Substantia nigra (tissue), 51 donors: ENCODE measurements at places on chromosomes 4 and X.

- no peak for DNase-seq
These were observed 855 bp upstream of the DHRSX start for GRCh38 chrX:2501559-2502102.

DNA sequence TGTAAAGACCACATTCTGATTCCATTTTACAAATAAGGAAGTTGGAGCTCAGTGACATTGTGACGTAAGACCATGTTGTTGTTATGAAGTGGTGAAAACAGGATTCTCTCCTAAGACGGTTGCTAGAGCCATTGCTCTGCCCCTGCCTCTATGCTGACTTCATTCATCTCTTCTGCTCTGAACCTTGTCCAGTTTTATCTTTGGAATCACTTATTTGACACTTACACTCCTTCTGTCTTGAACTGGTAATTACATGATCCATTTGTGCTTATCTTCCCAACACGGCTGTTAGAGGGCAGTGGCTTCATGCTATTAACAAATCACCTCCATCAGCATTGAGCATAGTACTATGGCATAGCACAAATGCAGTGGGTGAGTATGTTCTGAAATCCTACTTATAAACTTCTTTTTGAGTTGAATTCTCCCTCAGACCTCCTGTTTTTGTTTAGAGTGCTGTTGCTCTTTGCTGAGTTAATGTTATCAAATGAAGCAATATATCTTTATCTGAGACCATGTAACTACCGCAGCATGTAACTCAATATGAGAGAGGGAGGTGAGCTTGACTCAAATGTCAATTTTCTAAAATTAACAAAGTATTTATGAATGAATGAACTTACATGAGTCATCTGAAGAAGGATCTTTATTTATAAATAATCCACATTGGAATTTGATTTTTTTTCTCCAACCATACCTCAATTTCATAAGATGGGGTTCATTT, 177.8 kb downstream of the RASL11B start:
- no peak for DNase-seq

DNA sequence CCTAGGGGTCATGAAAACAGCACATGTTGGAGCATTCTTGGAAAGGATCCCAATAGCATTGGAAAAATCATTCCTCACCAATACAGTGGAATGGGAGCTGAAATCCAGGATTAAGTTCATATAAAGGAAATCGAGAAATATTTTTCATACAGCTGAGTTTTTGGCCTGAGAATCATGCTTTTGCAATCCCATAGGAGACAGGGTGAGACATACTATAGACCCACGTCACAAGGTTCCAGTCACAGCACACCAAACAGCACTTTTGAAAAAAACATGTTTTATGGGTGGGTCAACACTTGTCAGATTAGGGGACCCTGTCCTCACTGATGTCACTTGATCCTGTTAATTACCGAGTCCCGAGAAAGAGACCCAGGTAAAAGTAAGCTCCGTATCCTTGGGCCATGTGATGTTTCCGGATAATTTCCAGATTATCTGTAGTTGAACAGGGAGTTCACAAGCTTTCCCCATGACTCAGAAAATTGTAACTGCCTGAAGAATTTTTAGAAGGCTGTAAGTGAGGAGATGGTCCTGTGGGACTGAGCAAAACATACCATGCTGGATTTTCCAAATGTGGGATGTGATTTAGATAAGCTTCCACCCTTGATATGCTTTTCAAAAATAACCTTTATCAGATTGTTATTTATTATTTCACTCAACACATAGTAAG, 80.9 kb upstream of the TLR3 start:
- no peak for DNase-seq

DNA sequence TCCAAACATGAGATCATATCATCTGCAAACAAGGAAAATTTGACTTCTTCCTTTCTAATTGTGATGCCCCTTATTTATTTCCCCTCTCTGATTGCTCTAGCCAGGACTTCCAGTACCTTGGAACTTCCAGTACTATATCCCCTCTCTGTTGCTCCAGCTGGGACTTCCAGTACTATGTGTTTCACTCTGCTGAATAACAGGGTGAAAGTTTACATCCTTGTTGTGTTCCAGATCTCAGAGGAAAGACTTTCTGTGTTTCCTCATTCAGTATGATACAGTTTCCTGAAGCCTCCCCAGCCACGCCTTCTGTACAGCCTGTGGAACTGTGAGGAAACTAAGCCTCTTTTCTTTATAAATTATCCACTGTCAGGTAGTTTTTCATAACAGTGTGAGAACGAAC, 381.3 kb upstream of the FAM47C start:
- DNase-seq: no peak

- no peak for DNase-seq
These were observed 138.0 kb upstream of the SMIM31 start for GRCh38 chr4:164615964-164616363.

DNA sequence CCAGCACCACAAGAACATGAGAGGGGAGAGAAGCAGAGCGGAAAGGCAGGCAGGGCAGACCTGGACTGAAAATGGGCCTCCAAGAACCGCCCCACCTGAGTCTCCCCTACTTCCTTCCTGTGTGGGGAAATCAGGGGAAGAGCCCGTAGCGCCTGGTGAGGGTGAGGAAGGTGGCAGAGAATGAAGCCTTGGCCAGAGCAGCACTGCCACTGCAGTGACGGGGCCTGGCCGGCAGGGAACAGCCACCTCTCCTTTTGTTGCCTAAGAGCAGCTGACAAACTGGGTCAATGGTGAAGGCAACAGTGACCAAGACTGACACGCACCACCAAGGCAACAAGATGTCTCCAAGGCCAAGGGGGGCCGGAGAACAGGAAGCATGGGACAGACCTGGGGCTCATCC, 58.4 kb upstream of the CBR4 start:
- DNase-seq: no peak

DNA sequence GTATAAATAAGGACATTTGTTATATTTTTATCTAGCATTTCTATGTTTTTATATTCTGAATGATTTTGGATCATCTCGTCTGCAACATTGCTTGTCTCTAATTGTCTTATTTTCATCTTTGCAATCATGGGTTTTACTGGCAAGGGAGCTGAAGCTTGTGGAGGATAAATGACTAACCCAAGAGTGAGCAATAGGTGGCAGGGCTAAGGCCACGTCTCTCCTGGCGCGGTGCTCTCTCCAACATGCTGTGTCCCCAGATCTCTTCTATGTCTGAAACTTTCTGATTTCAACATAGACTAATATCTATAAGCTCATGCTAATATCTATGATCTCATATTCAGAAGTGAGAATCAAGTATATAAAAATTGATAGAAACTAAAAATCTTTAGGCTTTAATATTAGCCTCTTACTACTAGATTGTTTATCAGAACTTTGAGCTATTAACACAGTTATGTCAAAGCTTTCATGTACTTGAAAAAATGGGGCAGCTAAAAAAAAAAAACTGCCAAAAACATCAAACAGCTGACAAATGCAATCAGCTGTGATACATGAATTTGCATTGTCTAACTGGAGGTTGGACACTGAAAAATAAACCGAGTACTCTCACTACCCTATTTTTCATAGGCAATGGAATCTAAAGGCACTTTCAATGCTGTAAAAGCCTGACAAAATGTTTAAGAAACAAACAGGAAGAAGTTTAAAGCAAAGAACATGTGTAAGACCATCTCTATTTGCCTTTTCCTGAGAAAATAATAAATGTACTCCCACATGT, 169.2 kb downstream of the TMA16 start:
- no peak for DNase-seq

GRCh38 chr4:111943796-111944203, 201.5 kb upstream of the FAM241A start:
- no peak for DNase-seq

GRCh38 chr4:22678940-22679854, 13.5 kb upstream of the GBA3 start:
- DNase-seq: no peak

DNA sequence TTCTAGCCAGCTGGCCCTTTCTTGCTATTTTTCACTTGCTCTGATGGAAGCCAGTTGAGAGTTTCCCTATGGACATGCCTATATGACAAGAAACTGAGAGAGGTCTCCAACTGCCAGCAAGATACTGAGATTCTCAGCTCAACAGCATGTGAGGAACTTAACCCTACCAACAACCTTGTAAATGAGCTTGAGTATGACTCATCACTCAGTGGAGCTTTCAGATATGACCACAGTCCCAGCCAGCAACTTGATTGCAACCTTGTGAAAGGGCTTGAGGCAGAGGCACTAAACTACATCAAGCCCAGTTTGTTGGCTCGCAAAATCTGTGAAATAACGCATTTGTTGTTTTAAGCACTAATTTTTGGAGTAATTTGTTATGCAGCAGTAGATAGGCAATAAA, 175.8 kb downstream of the COMMD8 start:
- no peak for DNase-seq

DNA sequence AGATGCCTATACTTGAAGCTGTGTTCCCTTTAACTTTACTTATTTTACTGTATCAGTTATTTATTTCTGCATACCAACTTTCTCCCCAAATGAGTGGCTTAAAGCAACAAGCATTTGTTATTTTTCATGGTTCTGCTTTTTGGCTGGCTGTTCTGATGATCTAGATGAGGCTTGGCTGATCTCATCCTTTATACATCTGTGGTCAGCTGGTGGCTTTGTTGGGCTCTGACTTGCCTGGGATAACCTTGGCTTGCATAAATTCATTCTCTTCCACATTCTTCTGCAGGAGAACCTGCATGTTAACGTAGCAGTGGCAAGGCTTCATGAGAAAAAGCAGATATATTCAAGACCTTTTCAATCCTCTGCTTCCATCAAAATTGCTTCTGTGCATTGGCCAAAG, 1317.6 kb downstream of the ADGRL3 start:
- no peak for DNase-seq

DNA sequence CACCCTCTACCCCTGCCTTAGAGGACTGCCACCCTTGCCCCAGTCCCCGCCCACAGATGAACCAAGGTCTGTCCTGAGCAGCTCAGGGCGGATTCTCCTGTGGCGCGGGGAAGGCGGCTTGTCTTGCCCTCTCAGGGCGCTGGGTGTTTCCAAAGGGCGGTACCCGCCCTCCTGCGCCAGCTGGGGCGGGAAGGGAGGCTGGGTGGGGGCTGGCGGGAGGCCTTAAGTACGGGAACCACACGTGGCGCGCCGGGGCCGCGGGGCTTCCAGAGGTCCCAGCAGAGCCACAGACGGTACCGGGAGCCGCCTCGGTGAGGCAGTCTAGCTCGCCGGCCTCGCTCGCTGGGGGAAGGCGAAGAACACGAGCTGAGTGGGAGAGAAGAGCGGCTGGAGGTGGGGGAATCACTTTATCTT, 361.1 kb downstream of the MID1IP1 start:
- DNase-seq: peak; percentile 1

- no peak for DNase-seq
These were observed 76.6 kb downstream of the PTPN13 start for GRCh38 chr4:86670756-86671155.

DNA sequence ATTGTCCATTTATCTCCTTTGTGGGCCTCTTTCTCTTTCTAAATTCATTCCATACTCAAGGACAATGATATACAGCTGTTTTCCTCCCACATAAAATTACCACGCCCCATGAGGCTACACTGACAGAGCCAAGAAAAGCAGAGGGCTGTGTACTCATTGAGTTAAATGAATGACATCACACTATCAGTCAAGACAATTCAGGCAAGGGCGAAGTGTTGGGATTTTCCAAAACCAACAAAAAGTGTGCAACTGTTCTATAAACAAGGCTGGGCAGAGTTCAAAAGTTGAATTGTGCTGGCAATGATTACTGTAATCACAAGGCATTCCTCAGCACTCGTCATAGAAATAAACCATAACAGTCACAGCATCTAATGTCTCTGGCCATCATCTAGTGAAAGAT, 799.6 kb upstream of the DIAPH2 start:
- DNase-seq: no peak

DNA sequence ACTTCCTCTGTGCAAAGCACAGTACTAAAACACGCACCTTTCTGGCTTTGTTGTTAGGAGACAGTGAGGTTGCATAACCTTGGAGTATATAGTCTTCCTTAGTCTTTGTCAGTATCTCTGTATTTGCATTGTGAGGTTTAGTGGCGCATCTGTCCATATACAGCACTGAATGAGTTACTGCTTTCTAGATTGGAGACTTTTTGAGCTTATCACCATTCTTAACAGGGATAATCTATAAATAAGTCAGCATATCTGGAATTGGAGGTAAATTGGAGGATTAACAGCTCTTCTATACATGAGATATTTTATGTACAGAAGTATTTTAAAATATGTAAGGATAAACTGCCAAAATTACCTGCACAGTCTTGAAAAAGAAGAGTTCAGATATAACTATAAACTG, 4.3 kb downstream of the FHDC1 start:
- no peak for DNase-seq

GRCh38 chr4:88187766-88188165, 29.3 kb upstream of the ABCG2 start:
- no peak for DNase-seq

DNA sequence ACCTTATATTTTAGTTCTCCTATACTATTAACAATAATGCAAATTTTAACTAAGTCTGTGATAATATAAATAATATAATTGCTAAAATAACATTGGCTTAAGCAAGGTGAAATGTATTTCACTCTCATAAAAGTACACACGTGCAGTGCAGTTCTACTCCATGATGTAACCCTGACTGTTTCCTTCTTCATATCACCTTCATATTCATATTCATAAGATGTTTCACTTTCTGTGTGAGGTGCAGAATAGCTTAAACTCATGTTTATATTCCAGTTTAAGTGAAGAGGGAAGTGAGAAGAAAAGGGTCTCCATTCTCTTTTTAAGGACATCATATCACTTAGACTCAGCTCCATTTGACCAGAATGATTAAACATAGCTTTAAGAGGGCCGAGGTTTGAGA, 1810.0 kb upstream of the PCDH10 start:
- no peak for DNase-seq

DNA sequence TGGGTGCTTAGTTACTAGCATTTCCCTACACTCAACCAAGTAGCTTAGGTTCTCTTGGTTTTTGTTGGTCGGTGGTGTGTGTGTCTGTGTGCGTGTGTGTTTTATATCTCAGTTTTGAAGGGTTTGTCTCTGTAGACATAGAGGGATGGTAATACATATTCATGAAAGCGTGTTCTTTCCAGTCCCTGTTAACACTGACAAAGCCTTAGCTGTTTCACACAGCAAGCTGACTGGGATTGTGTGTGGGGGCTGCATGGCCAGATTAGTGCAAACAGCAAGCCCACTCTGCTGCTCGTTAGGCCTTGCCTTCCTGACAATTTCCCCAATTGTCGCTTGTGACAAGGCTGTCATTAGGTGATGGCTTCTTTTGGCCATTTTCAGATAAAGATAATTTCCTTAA, 43.9 kb downstream of the ALPK1 start:
- DNase-seq: no peak

DNA sequence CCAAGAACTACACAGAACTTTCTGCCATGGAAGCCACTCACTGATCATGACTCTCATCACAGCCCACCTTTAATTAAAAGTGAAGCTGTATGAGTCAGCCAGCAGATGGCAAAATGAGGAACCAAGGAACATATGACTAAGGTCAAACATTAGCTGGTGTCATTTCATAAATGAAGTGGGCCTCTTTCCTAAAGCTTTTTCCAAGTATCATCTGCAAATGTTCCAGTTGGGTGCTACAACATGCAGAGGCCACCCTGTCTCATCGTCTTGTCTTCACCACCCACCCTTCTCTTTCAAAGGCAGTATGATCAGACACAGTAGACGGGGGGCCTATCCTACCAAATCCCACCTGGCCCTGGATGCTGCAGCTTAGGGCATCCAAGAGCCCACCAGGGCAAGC, 9.2 kb upstream of the EOLA1 start:
- no peak for DNase-seq
